ENCODE measurements at places on chromosomes 7 and 10.
A peak's percentile ranks its signal among the peaks of the same experiment; 100 is the strongest.

- DNase-seq: no peak
Measured at GRCh38 chr7:83271212-83272099, 108.8 kb upstream of the PCLO start.

- no peak for DNase-seq
Measured at GRCh38 chr10:93287775-93288174, 194.4 kb downstream of the MYOF start.

GRCh38 chr10:97075961-97076525, 109.7 kb downstream of the SLIT1 start:
- no peak for DNase-seq

GRCh38 chr10:58661336-58661735, 148.7 kb downstream of the BICC1 start:
- no peak for DNase-seq

DNA sequence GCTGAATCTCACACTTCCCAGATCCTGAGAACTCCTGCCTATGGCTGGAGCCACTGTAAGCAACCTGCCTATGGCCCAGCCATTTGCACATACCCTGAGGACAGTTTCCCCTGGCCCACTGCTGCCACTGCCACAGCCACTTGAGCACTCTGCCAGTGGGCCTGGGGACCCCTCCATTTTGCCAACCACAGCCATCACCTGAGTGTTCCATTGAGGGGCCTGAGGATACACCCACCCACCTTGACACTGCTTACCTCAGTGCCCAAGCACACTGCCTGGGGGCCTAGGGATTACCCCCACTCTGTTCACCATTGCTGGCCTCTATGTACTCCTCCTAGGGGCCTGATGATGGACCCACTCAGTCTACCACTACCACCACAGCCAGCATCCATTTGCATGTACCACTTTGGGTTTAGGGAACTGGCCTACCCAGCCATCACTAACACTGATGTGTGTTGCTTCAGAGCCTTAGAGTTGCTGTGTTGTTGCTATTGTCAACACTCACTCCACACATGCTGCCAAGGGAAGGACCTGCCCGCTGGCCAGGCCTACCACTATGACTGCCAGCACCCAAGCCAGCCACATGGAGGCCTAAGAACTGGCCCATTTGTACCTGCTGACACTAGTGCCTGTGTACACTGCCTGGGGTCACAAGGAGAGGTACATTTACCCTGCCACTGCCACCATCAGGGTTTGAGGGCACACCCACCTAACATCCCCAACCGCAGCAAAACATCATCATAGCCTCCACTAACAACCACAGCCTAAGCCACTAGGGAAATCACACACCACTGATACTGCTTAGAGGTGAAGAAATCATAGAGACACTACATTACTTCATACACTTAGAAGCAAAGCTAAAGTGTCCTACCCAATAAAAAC, 45.9 kb upstream of the ANTXRL start:
- peak; percentile 5 for DNase-seq

GRCh38 chr7:135825406-135825805, 76.8 kb upstream of the FAM180A start:
- DNase-seq: no peak

- DNase-seq: no peak
Measured at GRCh38 chr7:77765906-77766800, 32.1 kb downstream of the TMEM60 start.

DNA sequence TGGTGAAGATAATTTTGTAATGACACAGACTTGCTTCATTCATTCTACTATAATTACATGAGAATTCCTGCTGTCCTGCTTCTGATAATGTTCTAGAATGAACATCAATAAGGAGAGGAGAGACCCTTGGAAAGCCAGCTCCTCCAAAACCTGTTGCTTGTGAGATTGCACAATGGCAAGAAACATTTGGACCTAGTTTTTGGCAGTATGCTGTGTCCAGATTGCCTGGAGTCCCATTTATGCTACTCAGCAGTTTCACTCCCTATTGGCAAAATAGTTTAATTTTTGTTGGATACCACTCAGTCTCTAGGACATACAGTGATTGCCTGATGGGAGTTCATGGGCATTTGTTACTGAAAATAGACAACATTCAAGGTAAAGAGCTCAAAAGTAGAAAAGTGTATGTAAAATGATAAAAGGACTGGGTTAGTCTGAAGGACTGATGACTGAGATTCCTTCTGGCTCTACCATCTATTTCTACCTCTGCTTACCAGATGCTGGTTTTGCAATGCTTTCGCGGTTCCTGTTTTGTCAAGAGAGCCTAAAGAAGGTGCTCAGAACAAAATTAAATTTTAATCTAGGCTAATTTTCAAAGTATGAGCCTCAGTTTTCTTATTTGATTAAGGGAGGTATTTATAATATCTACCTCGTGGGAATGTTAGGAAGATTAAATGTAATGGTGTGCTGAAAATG, 8.0 kb upstream of the ACTR3B start:
- no peak for DNase-seq

- no peak for DNase-seq
Measured at GRCh38 chr10:79038841-79039201, 29.9 kb upstream of the ZMIZ1 start.

- DNase-seq: no peak
Measured at GRCh38 chr7:157526913-157527634, 190.3 kb downstream of the DNAJB6 start.

DNA sequence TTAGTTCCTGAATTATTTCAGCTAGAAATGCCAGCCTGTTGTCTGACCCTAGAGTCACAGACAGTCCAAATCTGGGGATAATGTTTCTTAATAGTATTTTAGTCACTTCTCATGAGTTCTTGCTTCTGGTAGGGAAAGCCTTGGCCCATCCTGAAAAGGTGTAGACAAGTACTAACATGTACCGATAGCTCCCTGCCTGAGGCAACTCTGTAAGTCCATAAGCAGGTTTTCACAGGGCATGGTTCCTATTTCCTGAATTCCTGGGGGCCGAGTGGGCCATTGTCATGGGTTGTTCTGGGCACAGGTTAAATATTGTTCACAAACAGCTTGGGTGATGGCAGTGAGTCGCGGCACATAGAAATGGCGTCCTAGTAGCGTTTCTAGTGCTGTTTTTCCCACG, 3.1 kb upstream of the ZNF117 start:
- DNase-seq: no peak

DNA sequence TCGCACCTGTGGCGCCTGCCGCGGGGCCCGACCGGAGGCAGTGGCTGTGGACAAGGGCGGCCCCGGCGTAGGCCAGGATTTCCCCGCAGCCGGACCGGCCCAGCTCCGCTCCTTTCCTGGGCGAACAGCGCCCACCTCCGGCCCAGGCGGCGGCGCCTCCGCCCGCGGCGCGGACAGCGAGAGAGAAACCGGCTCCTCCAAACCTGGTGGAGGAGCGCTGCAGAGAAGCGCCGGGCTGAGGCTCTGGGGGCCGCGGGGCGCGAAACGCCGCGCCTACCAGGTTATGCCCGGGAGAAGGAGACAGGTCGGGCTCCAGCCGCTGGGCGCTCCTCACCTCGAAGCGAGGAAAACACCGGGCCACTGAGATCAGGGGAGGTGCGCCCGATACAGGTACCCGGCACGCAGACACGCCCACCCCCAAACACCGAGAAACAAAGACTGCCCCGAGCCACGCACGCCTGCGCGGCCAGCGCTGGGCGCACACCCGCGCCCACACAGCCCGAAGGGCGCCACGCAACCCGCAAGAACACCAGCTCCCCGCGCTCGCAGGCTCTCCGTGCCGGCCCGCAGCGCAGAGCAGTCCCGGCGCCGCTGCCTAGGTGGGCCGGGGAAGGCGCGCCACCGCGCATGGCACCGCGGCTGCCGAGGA, 3.3 kb downstream of the GRID1 start:
- no peak for DNase-seq

GRCh38 chr7:2823130-2823529, 21.0 kb downstream of the GNA12 start:
- DNase-seq: no peak

DNA sequence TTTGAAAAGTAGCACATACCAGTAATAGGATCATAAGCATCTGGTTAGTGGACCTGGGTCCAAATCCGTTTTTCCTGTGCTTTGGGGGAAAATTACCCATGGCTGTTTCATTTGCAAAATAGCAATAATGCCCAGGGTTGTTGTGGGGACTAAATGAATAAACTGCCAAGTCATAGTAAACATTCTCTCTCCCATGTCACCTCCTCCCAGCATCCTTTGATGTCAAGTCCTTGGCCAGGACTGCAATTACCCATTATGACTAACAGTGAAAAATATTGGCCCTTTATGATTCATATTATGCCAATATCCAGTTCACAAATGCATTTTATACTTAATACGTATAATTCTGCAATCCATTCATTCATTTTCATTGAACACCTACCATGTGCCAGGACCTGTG, 23.0 kb downstream of the TOMM7 start:
- no peak for DNase-seq

GRCh38 chr10:1208366-1209311, 152.5 kb downstream of the WDR37 start:
- DNase-seq: no peak

GRCh38 chr7:154304231-154304630, 252.0 kb downstream of the DPP6 start:
- DNase-seq: no peak

DNA sequence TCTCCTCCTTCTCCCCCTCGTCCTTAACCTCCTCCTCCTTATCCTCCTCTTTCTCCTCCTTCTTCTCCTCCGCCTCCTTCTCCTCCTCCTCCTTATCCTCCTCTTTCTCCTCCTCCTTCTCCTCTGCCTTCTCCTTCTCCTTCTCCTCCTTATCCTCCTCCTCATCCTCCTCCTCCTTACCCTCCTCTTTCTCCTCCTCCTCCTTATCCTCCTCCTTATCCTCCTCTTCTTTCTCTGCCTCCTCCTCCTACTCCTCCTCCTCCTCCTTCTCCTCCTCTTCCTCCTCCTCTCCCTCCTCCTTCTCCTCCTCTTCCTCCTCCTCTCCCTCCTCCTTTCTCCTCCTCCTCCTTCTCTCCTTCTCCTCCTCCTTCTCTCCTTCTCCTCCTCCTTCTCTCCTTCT, 14.5 kb downstream of the PLXNA4 start:
- no peak for DNase-seq

- no peak for DNase-seq
Measured at GRCh38 chr10:48938281-48938680, 1.4 kb downstream of the LRRC18 start.

DNA sequence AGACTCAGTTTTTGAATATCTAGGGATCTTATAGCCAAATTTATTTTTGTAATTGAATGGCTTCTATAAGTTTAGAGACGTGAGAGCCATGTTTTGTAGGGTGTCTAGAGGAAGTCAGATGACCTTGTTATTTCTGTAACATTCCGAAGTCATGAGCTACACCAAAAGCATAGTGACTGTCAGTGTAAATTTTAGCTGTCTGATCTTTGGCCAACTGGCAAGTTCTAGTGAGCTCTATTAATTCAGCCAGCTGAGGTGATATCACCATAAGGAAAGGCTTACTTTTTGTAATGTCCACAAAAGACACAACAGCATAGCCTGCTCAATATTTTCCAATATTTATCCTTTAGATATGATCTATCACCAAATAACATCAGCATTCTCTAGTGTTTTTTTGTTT, 9.9 kb upstream of the NT5C3A start:
- no peak for DNase-seq

- DNase-seq: no peak
Measured at GRCh38 chr10:64762861-64763260, 1241.7 kb downstream of the REEP3 start.

GRCh38 chr10:4670737-4671136, 155.3 kb upstream of the AKR1E2 start:
- no peak for DNase-seq

- no peak for DNase-seq
Measured at GRCh38 chr7:86980223-86980622, 79.2 kb downstream of the ELAPOR2 start.

GRCh38 chr7:65463184-65463583, 89.5 kb downstream of the ZNF92 start:
- DNase-seq: no peak

DNA sequence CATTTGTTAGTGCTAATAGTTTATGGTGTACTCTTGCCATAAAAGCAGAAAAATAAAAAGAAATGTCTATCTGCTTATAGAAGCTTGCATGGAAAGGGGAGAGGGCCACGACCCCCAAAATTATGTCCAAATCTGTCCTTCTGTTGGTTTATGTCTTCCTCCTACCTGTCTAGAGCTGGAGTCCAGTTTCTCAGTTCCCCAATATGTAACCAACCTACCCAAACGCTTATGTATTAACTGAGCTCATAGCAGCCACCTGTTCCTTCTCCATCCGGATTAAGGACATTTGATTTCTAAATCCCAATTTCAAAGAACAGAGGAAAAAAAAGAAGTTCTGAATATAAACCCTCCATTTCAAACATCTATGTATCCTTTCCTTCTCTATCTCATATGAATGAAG, 30.3 kb upstream of the TPK1 start:
- no peak for DNase-seq

GRCh38 chr10:72328045-72328828, 26.5 kb downstream of the DNAJB12 start:
- DNase-seq: no peak

- DNase-seq: no peak
Measured at GRCh38 chr10:97333351-97333600, 1.3 kb downstream of the FRAT2 start.

GRCh38 chr7:82012453-82012852, 242.6 kb upstream of the HGF start:
- DNase-seq: no peak

DNA sequence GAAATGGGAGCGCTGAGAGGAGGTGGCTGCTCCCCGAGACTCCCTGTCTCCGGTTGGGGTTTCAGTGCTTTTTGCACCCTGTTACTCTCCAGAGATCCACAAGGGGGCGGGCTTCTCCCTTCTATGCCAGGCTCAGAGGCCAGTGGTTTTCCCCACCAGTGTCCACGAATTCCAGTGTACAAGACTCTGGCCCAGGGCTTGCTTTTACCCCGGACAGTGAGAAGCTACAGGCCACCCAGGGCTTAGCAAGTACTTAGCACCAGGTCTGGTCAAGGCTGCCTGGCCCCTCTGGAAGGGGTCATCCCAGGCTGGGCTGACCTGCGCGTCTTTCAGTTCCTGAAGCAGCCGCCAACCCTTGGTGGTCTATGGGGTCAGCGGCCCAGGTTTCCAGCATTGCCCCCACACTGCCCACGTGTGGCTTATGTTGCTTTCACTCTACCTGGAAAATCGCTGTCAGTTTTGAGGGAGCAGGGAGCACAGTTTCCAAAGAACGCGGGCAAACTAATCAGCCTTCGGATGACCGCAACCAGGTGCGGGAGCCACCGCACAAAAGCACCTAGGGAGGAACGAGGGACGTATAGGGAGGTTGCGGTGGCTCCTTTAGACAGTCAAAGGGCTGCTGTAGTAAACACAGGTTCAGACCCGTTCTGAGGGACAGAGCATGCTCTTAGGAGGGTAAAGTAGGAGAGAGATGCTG, 6.8 kb downstream of the CYP26A1 start:
- peak; percentile 40 for DNase-seq

DNA sequence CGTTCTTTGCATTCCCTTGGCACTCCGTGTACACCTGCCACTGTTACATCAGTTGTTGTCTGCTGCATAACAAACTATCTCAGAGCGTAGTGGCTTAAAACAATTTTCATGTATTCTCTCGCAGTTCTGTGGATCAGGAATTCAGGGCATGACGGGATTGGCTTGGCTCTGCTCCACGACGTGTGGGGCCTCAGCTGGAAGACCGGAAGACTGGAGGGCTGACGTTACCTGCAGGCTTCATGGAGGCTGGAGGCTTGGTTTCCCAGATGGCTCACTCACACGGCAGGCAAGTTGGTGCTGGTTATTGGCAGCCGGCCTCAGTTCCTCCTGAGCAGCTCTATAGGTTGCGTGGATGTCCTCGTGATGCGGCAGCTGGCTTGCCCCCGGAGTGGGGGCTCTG, 25.5 kb downstream of the NYAP1 start:
- DNase-seq: no peak

GRCh38 chr7:78379148-78379547, 580.6 kb downstream of the PHTF2 start:
- no peak for DNase-seq

GRCh38 chr10:75480374-75480773, 49.0 kb downstream of the LRMDA start:
- DNase-seq: no peak
